ENCODE measurements at places on chromosomes 7 and 10. TPM values are rescaled to one million over a fixed set of nuclear protein-coding genes. Genes with fewer than 3 reads are reported as not detected.

Gene SCART1
- 1.7 TPM for total RNA-seq

Gene NPFFR1
- total RNA-seq, result not detected

Gene TRIM4
- total RNA-seq, result 23.9 TPM

Gene PIP
- total RNA-seq, result not detected

Gene ASB10
- total RNA-seq, result not detected

Gene ANKRD16
- total RNA-seq, result 7.5 TPM

Gene ADRA2A
- not detected for total RNA-seq

Gene CYP17A1
- not detected for total RNA-seq

Gene PAPSS2
- total RNA-seq, result 0.30 TPM

Gene GNGT1
- total RNA-seq, result not detected

Gene ABCB1
- 4.9 TPM for total RNA-seq

Gene LOXL4
- not detected for total RNA-seq

Gene GARIN1A
- 0.07 TPM for total RNA-seq

Gene ZNF32
- 14.1 TPM for total RNA-seq

Gene C10orf62
- not detected for total RNA-seq

Gene SNX10
- total RNA-seq, result 28.1 TPM

Gene ADAM22
- total RNA-seq, result 1.8 TPM

Gene RSPH10B
- total RNA-seq, result 0.27 TPM

Gene TYW1B
- total RNA-seq, result 3.9 TPM

Gene SPDYE1
- not detected for total RNA-seq

Gene CEP55
- total RNA-seq, result 76.0 TPM

Gene ELFN1
- total RNA-seq, result 0.05 TPM

Gene PYROXD2
- 4.1 TPM for total RNA-seq

Gene FAS
- 34.9 TPM for total RNA-seq

Gene UTF1
- not detected for total RNA-seq

Gene BAMBI
- total RNA-seq, result 0.09 TPM

Gene ZNF503
- total RNA-seq, result 0.40 TPM

Gene SLC26A5
- total RNA-seq, result not detected

Gene TDRD1
- 0.21 TPM for total RNA-seq

Gene ITIH2
- total RNA-seq, result not detected

Gene CYP3A7
- total RNA-seq, result not detected

Gene P4HA1
- 58.5 TPM for total RNA-seq

Gene KIAA1549
- total RNA-seq, result 0.46 TPM

Gene ANKRD30A
- total RNA-seq, result not detected

Gene C10orf67
- 0.16 TPM for total RNA-seq

Gene HEPACAM2
- not detected for total RNA-seq

Gene HOXA7
- not detected for total RNA-seq

Gene PIK3CG
- 9.9 TPM for total RNA-seq

Measured in activated CD4-positive, alpha-beta T cell treated with anti-CD3 and anti-CD28 coated beads for 36 hours (primary cell).